Vagina (tissue), 2 donors: ENCODE measurements at places on chromosomes 16 and 17.

- DNase-seq, result no peak
Observed at GRCh38 chr16:26211542-26211941, 519.8 kb downstream of the HS3ST4 start.

DNA sequence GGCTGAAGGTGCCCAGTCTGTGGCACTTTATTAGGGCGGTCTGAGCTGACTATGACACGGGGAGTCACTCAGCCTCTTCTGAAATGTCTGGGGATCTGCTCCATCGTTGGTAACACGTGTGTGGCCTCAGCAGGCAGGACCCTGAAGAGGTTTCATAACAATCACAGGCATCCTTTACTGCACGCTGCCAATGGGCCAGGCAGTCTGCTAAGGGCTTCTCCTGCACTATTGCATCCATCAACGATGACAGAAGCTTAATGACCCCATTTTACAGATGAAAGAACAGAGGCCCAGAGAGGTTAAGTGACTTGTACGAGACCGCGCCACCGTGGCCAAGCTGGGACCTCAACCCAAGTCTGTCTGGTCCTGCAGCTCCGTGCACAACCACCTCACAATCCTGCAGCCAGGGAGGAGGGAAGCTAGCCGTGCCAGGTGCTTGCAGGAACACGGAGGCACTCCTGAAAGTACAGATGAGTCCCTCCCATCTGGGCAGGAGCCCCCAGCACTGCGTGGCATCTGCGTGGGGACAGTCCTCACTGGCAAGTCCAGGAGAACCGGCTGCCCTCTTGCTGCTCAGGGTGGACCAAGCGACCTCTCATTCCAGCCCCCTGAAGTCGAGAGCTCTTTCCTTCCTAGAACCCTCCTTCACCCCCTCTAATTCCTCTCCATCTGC, 40.0 kb downstream of the RPH3AL start:
- no peak for DNase-seq

DNA sequence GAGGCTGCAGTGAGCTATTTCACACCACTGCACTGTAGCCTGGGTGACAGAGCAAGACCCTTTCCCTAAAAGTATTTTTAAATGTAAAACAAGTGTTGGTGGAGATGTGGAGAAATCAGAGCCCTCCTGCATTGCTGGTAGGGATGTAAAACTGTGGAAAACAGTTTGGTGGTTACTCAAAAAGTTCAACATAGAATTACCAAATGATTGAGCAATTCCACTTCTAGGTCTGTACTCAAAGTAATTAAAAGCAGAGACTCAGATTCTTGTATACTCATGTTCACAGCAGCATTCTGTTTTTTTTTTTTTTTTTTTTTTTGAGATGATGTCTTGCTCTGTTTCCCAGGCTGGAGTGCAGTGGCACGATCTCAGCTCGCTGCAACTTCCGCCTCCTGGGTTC, 141.8 kb downstream of the PITPNC1 start:
- DNase-seq, result no peak

DNA sequence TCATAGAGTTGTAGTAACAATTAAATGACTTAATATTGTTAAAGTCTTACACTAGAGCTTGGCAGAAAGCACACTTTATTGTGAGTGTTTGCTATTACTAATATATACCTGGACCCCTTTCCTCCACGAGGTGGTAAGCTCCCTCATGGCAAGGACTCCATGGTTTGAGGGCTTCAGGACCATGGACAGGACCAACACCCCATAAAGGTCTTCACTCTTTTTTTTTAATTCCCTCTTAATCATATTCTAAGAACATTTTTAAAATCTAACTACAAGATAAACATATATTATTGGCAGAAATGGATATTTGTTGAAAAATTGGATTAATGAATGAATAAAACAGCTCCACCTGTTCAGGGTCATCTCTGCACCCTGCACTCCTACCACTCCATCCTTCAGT, 154.5 kb downstream of the CBLN1 start:
- no peak for DNase-seq

DNA sequence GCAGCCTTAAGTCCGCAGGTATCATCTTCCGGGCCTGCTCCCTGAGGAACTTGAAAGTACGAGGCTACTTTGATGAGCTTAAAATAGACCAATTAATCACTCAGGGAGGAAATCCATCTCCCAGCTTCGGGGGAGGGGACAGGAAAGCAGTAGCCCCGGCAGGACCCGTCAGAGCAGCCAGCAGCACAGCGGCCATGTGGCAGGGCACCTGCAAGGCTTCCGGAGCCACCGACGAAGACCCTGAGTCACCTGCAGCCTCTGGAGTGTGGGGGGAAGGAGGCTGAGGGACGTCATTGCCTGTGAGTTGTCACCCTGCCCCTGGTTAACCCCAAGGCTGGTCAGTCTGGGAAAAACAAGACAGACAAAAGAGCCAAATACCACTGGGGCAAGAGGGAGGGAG, 4.4 kb upstream of the CYB561 start:
- DNase-seq, result no peak

- no peak for DNase-seq
Observed at GRCh38 chr17:16639438-16639837, 14.2 kb downstream of the ZNF624 start.

GRCh38 chr17:80566054-80566400, 21.4 kb downstream of the RPTOR start:
- no peak for DNase-seq

- no peak for DNase-seq
Observed at GRCh38 chr16:77788181-77789084, at the start of gene VAT1L. VAT1L (plus strand) TSS chr16:77788564; CDS start chr16:77788683, 119 bp downstream.

DNA sequence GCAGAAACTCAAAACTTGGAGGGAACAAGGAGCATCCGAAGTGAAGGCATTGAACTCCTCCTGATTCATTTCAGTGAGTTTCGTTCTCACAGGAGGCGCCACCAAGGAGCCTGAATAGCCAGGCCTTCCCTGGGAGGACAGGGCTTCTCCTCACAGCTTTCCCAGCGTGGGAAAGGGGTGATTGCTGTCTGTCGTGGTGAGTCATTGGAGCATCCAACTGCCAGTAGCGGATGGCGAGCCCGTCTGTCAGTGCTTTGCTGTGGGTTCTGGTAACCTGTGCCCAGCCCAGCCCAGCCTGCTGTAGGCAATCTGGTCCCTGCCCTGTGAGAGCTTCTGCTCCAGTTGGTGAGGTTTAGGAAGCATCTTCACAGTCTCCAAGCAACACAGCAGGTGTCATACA, 28.3 kb downstream of the PLCD3 start:
- no peak for DNase-seq

GRCh38 chr16:50061326-50061725, 4.4 kb upstream of the HEATR3 start:
- no peak for DNase-seq

- no peak for DNase-seq
Observed at GRCh38 chr16:56266641-56267607, 75.6 kb downstream of the GNAO1 start.

DNA sequence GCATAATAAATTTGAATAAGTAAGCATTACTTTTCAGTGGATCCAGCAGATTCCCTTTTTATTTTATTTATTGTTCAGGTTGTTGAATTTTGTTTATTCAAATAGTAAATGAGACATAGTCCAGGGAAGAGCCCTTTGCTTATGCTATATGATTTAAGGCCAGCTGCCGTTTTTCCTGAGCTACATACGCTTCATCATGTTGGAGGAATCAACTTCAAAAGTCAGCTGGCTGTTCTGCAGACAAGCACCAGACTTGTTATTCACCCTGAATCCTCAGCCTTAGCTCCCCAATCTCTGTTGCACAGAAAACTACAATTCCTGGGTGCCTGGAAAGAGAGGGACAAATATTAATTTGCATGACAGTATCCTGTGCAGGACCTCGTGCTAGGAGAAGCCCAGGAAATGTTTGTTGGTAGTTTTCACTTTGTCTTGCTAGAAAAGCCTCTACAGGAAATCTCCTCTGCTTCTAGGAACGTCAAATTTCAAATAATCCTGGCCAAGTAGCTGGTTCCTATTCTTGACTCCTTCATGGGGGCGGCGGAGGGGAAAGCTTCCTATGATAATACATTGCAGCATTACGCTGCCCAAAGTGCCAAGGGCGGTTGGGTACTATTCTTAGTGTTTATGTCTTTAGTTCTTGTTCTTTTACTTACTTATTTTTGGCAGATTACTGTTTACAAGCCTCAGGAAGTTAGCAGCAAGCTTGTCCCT, 101.6 kb downstream of the PRKCA start:
- no peak for DNase-seq

DNA sequence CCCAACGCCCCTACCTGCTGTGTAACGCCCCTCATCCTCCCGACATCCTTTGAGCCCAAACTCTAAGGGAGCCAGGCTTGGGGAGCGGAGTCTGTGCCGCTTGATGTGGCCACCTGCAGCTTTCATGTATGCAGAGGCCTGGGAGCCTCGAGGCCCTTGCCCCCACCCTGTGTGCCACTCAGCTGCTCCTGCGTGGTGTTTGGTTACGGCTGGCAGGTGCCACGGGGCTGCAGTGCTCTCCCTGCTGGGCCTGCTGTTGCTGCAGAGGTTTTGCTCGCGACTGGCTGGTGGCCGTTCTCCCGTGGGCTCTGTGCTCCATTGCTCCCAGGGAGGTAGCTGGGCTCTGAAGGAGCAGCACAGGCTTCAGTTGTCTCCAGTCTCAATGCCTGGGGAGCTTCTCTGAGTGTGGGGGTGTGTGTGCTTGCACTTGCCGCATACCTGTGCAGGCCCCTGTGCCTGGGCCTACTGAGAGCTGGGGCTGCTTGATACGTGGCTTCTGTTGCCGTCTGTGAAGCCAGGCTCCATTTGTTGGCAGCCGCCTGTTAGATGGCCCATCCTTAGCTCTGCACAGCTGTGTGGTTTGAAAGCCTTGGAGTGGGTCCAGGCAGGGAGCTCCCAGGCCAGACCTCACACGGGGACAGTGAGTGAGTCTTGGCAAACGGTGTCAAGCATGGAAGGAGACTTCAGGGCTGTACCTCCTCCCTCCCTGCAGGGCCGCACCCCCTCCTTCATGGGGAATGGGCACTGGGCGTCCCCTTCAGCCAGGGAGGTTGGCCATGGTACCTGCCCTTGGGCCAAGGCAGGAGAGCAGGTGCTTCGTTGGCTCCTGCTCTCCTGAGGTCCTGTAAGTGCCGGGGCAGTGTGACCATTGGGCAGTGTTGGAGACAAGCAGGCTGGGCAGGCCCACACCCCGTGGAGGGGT, 47.2 kb downstream of the PDPK1 start:
- DNase-seq, result no peak
